ENCODE measurements at places on chromosomes 5 and 9.

DNA sequence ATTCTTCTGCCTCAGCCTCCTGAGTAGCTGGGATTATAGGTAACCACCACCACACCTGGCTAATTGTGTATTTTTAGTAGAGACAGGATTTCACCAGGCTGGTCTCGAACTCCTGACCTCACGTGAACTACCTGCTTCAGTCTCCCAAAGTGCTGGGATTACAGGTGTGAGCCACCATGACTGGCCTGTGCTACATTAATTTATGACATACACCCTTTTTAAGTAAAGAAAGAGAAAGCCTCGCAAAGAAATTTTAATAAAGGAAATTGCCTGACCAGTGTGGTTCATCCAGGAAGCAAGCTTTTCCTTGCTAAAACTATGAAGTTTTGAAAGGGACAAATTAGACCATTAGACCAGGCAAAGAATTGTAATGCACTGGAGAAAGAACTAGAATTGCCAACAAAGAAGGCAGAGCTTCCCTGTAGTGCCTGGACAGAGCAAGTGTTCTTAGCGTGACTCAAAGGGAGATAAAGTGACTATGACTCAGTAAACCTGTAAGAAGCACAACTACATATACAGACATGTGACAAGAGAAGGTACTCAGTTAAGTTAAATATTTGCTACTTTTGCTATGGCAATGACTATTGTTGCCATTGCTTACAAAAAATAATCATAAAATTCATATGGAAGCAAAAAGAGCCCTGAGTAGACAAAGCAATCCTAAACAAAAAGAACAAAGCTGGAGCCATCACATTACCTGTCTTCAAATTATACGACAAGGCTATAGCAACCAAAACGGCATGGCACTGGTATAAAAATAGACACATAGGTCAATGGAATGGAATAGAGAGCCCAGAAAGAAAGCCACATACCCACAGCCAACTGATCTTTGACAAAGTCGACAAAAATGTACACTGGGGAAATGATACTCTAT lies 54.6 kb downstream of the FYB1 start:
- no peak for DNase-seq

DNA sequence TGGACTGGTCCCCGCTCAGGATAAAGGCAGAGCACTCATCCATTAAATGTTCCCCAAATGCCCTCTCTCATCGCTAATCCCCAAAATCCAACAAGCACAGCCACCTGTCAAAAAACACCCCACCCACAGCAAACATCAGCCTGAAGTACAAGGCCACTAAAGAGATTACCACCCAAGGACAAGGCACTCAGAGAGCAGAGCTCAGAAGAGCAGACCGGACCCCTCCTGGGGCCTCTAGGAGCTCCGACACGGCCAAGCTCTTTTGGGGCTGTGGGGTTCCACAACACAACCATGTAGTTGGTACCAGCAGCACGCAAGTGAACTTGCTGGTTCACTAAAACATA lies 9.8 kb downstream of the VDAC1 start:
- no peak for DNase-seq

DNA sequence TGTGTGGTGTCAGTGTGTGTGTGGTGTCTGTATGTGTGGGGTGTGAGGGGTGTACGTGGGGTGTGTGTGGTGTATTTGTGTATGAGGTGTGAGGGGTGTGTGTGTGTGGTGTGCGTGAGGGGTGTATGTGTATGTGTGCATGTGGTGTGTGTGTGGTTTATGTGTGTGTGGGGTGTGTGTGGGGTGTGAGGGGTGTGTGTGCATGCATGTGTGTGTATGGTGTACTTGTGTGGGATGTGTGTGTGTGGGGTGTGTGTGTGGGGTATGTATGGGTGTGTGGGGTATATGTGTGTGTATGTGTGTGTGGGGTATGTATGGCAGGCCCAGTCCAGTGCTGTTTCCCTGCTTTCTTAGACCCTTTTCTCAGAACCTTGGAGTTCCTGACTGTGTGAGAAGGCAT lies 83.3 kb downstream of the PTTG1 start:
- no peak for DNase-seq

DNA sequence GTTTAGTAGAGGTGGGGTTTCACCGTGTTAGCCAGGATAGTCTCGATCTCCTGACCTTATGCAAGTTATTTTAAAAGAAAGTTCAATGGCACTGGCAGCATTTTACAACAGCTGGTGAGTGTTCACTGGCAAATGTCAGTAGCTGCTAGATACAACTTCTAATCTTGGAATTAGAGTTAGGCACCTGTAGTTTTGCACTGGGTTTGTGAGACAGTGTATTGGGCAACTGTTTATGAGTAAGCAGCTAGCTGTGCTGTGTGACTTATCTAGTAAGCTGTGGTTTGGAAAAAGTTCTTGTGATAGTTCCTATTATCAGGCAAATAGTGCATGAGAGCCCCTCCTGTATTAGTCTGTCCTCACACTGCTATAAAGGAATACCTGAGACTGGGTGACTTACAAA lies 61.5 kb downstream of the UBE2QL1 start:
- no peak for DNase-seq

DNA sequence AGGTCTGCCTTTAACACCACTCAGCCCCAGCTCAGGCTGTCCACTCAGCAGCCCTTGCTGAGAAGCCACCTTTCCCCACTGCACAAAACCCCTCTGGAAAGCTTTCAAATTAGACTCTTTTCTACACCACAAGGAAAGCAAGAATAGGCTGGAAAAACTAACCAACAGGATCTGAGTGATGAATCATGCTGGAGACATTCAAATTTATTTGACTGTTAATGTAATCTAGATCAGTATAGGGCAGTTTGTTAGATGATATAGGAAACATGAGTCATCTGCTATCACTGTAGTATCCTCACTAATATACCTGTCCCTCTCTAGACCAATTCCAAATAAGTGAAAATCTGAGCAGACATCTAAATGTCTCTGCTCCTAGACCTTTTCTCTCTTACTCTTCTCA lies 127.8 kb upstream of the PAM start:
- no peak for DNase-seq

GRCh38 chr9:83572524-83572923 lies 34.3 kb upstream of the FRMD3 start:
- DNase-seq: no peak

DNA sequence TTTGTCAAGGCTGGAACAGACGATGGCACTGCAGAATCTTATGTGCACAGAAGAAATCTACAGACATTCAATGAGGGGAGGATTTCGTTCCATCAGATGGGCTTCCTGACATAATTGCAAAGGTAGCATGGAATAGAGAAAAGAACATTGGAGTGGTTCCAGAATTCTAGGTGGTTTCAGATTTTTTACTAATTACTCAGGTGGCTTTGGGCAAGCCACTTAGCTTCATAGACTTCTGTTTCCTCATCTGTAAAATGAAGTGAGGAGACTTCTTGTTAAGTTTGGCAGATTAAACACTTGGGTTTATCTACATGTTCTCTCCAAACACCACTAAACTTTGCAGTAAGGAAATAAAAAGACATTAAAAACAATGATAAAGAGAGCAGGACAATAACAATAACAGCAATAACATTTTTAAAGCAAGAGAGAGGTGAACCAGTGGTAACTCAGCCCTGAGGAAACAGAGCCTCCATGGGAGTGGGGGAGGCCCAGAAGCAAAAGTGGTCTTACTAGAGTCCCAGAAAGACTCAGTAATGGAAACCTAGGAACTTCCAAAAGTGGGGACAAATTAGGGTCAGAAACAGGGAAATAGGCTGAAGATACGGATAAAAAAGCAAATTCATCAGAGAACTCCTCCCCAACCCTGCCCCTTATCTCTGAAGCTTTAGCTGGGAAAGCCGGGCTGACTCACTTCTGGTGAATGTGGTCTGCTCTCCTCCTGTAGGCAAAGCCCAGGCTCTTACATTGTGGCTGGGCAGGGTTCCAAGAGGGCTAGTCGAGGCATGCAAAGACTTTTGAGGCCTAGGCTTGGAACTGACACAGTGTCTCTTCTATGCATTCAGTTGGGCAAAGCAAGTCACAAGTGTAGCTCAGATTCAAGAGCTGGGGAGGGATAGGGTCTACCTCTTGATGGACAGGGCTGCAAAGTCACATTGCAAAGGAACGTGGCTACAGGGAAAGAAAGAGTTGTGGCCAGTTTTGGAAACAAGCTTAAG lies 11.8 kb upstream of the ACTBL2 start:
- DNase-seq: no peak

DNA sequence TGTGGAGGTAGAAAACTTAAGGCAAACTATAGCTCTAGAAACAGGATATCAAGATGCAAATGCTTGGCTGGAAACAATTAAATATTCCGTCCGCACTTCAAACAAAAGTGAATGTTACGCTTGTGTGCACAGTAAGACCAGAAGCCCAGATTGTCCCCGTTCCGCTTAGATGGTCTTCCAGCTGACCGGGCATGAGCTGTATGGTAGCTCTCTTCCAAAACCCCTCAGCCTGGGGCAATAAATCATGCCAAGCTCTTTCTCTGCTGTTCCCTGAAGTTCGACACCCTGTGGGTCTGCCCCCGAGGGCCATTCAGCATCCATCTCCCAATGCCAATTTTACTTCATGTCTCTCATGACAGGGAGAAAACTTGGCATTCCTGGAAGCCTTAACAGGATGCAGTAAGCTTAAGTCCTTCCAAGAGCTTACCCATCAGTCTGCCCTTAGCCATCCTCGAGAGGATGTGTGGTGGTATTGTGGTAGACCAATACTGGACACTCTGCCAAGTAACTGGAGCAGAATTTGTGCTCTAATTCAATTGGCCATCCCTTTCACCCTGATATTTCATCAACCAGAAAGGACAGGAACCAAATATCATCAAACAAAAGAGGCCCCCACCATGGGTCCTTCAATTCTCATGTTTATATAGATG lies 70.7 kb upstream of the RANBP6 start:
- DNase-seq: no peak

DNA sequence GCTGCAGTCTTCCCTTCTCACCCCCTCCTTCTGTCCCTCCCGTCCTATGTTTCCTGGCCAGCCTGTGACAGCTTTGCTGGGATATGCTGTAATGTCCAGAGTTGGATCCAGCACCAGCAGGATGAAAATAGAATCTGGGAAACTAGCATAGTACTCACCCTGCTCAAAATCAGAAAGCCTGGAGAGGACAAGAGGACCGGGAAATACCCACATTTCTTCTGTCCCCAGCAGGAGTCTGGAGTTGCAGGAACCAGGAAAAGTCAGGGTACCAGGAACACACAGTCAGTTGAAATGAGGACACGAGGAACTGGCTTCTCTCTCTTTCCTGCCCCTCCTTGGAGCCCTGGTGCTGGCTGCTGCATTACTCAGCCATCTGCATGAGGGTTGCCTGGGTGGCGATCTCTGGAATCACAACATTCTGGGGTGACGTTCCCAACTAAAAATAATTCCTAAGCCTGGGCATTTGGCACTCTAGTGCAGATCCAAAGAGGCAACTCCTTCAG lies 59.6 kb upstream of the NFIL3 start:
- no peak for DNase-seq

- no peak for DNase-seq
These were observed 340.3 kb downstream of the GADD45G start for GRCh38 chr9:89945133-89945532.

DNA sequence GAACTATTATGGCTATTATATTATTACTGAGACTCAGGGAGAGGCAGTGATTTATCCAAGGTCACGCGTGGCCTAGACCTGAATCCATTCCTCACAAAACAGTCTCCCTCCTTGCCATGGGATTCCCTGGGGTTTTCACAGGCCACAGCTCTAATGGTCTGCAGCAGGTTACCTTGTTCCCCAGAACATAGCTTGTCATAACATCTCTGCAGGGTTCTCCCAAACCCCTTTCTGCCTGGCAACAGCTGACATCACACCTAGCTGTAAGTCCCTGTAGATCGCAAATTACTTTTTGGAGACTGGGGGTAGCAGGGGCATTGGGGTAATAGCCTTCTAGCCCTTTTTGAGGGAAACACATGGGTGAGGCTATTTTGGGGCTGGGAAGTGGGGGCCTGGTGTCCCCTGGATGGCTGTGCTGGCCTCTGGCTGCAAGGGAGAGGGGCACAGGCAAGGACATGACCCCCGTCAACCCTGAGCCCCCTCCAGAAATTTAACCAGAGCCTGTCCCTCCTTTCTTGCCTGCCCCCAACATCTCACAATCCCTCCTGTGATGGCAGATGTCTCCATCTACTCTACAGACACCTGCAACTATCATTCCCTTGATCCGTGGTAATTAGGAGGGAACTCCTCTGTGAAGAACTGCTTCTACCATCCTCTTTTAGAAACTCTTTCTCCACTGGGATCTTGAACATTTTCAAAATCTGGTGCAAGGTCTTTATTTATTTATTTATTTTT lies 1.3 kb downstream of the CD74 start:
- DNase-seq: no peak

DNA sequence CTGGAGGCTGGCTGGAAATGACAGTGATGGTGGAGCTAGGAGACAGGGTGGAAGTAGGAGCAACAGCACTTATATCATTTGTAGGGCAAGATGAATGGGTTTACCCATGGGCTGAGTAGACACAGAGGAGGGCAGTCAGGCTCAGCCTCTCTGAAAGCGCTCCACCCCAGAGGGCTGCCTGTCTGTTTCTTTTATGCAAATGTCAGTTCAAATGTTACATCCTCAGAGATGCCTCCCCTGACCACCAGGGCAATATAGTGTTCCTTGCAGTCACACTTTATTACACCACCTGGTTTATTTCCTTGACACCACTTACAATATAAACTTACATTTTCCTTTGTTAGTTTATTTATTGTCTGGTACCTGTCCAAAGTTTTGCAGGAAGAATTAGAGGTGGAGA lies 159.5 kb upstream of the IL12B start:
- DNase-seq: no peak

DNA sequence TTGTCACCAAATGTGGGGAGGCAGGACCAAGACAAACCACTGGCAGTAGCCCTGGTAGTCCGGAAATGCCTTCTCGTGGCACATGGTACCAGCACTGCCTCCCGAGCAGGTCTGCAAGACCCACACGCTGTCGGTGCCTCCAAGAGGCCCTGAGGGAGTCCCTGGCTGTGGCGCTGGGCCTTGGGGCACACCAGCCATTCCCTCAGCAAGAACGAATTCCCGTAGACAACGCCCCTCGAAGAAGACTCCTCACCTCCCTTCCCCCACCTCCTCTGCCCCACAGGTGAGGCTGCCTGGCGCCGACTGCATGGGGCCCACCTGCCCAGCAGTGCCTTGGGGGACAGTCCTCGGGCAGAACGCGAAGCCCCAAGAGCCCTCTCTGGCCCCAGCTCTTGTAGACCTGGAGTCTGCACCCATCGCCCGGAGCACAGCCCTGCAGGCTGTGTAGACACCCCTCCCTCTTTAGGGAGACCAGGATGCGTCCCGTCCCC lies 56.0 kb downstream of the EXD3 start:
- no peak for DNase-seq

DNA sequence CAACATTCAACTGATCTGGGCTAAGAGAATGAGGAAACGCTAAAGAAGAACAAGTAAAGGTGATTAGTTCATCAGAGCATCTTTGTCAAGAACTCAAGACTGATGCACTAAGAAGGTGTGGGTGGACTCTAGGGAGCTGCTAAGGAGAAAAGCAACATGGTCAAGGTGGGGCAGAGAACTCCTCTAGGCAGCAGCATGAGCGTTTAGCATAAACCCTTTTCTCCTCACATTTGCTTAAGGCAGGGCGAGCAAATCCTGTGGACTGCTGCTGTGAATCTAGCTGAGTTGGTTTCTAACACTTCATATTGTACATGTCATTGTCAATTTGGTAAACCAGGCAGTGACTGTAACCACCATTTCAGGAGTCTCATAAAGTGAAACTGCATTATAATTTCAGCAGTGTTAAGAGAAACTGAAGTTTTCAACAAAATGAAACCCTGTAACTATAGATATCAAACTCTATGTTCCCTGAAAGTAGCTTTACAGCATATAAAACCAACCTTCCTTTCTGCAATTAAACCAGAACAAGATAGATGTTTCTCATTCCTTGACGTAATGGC lies 45.9 kb upstream of the MAN2A1 start:
- DNase-seq: no peak

GRCh38 chr5:99076723-99077640 lies 148.2 kb upstream of the CHD1 start:
- DNase-seq: no peak
